ENCODE measurements at places on chromosomes 7 and 10.

- no peak for DNase-seq
Measured at GRCh38 chr7:88322151-88322550, 15.5 kb upstream of the STEAP4 start.

DNA sequence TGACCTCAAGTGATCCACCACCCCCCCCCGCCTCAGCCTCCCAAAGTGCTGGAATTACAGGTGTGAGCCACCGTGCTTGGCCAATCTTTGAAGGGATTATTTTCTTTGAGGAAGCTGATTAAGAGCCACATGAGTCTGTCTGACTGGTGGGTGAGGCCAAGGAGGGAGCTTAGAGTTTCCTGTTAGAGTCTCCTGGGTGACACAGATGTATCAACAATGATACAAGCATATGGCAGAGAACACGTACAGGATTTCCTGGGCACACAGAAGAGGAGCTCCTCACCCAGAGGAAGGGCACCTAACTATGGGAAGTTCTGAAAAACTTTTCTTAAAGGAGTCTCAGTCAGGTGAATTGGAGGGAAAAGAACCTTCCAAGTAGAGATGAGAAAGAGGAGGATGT is 69.4 kb downstream of the GOLGA7B start:
- no peak for DNase-seq

DNA sequence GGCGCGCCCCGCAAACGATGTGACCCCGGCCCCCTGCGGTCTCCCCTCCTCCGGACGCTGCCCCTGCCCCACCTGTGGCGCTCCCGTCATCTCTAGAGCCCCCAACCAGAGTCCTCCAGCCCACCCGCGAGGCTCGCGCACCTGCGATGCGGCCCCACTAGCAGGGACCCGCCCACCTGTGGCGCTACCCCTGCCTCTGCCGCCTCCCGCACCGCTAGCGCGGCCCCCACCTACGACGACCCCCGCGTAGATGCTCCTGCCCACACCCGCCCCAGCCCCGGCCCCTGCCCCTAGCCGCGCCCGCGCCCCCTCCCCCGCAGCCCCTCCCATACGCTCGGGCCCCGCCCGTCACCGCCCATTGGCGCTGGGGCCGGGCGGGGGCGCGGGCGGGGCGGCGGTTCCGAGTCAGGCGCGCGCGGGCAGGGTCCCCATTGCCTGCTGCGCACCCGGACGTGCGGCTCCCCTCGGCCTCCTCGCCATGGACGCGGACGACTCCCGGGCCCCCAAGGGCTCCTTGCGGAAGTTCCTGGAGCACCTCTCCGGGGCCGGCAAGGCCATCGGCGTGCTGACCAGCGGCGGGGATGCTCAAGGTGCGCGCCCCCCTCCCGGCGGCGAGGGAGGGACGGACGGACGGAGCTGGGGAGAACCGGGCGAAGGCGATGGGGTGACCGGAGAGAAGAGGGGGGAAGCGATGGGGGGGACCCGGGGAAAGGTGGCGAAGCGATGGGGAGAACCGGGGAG is at the start of gene PFKP:
TSS of gene PFKP (plus strand) at position 431 of the 741 bp plus-strand sequence. CDS start at position 479, 48 bp downstream.
- no peak for DNase-seq

DNA sequence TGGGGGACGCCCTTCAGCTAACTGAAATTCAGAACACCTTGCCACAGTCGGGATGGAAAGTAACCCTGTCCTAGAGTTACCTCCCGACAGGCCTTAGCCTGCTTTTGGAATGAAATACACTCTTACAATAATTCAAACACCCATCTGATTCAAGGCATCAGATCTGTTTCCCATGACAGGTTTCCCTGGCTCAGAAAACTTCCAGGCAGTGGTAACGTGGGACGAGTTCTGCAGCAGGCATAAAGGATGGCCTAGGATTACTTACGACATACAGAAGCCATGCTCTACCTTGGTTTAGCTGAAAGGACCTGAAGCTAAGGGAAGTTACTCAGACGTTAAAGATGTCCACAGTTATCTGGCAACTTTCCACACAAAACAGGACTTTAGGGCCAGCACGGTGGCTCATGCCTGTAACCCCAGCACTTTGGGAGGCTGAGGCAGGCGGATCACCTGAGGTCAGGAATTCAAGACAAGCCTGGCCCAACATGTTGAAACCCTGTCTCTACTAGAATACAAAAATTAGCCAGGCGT is 5.0 kb downstream of the PAXIP1 start:
- no peak for DNase-seq

- DNase-seq, result no peak
Measured at GRCh38 chr10:133309720-133310398, 1.1 kb downstream of the ZNF511 start.

DNA sequence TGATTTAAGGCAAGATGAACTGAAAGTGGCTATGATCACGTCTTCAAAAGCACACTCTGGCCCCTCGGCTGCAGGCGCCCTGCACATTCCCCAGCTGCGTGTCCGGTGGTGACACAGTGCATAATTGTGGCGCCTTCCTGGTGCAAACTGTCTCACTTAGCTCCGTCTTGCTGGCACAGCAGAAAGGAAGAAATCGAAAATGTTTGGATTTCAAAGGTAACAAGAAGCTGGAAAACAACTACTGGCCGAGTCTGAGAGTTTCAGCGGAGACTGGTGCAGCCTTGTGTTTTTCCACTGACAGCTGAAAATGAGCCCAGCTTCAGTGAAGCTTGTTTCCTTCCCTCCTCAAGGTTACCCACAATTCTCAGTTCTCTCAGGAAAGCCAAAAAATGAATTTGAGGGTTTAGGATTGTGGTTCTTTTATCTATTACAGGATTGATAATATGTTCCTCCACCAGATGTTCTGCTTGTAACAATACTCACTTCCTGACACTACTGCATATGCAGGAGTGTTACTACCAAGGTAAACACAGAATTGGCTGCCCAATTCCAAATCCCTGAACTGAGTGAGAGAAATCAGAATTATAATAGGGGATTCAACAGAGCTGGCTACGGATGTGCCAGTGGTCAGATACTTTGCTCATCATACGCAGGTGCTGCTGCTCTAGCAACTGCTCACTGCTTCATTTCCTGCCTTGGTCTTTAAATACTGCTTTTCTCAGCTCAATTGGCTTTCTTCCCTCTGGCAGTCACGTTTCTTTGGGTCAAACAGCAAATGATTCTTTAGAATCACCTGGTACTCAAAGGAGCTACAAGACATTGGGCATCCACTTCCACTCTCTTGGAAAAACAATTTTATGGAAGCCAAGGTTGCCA is 63.7 kb downstream of the TRUB1 start:
- no peak for DNase-seq

GRCh38 chr10:30096564-30096963 is 37.2 kb upstream of the JCAD start:
- DNase-seq, result no peak

- DNase-seq, result no peak
Measured at GRCh38 chr10:58477122-58477521, 35.5 kb upstream of the BICC1 start.

DNA sequence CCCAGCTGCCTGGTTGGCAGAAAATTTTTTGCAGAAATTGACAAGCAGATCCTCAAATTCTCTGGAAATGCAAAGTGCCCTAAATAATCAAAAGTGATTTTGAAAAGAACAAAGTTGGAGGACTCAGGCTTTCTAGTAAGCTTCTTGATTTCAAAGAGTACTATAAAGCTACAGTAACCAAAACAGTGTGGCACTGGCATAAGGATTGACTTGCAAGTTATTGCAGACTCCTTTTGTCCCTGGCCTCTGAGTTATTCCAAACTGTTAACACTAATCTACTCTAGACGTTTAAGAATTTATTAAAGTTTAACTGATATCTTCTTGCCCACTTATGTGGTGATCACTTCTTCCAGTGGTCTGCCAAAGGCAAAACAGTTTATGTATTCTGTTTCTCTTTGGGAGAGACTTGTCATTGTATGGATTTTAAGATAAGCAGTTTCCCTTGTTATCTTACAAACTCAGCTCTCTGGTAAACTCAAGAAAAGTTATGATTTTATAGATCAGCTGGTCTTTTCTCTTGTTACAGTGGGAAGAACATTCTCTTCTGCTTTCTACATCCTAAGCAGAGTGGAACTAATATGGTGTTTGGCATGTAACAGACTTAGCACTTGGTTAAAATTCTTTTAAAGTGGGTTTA is 41.4 kb downstream of the LOXL4 start:
- DNase-seq, result no peak

DNA sequence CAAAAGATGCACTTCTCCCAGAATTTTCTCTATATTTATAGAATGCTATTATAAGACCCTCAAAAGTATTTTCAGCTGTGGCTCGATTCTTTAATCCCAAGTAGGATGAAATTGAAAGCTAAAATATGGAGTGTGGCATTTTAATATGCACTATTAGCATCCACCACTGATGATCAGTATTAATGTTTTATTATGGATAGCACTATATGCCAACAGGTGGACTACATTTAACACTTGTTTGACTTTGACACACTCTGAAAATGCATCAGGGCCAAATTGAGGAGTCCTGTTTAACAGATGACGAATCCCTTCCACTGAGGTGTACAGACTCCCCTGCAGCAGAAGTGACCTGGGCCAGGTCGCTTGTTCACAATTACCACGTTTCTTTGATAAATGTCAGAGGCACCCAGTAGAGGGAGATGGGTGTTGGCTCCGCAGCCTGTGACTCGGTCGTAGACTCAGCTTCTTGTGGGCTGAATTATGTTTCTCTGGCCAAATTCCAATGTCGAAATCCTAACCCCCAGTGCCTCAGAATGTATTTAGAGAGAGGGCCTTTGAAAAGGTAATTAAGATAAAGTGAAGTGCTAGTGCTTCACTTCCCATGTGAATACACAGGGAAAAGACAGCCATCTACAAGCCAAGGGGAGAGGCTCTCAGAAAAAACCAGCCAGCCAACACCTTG is 48.1 kb downstream of the WIPF3 start:
- DNase-seq, result no peak

- no peak for DNase-seq
Measured at GRCh38 chr10:125985557-125986240, 89.3 kb downstream of the FANK1 start.

GRCh38 chr10:30812018-30812851 is 182.7 kb upstream of the LYZL2 start:
- DNase-seq, result no peak

GRCh38 chr10:45488365-45488764 is 114.3 kb downstream of the ALOX5 start:
- no peak for DNase-seq

GRCh38 chr7:116279217-116279616 is 68.9 kb downstream of the TES start:
- DNase-seq, result no peak

GRCh38 chr10:49242604-49243003 is 54.4 kb upstream of the TMEM273 start:
- no peak for DNase-seq

DNA sequence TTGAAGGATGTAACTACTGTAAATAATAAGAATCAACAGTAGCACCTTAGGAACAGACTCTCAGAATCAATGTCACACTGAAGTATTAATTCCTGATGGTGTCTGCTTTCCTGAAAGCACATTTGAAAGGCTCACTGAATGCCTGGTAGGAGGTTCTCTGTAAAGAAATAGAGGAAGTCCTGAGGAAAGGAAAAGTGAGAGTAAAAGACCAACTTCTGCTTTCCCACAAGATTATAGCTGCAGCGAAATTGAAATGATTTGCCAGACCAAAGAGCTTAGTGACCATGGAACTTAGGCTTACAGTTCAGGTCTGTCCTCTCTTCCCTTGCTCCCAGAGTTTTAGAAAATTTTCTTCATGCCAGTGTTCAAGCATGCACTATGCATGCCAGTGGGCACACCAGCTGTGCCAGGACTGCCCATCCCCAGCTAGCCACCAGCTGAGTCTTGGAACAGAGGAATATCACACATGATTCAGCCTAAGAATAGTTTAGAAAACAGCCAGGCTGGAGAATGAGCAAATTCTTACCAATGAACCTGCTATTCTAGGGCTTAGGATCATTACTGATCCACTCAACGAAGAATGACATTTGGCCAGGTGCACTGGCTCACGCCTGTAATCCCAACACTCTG is 123.2 kb downstream of the HERPUD2 start:
- DNase-seq, result no peak

DNA sequence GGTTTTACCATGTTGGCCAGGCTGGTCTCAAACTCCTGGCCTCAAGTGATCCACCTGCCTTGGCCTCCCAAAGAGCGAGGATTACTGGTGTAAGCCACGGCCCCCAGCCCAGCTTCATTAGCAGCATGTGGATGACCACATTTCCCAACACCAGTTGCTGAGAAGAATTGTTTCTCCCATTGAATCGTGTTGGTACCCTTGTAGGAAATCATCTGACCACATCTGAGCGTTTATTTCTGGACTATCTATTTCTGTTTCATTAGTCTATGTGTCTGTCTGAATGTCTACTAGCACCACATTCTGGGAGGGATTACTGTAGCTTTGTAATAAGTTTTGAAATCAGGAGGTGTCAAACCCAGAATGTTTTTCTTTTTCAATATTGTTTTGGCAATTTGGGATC is 89.6 kb downstream of the LCOR start:
- DNase-seq, result no peak

GRCh38 chr7:36128448-36129047 is 24.5 kb upstream of the EEPD1 start:
- no peak for DNase-seq

- no peak for DNase-seq
Measured at GRCh38 chr7:55969391-55969790, 5.0 kb downstream of the NIPSNAP2 start.

DNA sequence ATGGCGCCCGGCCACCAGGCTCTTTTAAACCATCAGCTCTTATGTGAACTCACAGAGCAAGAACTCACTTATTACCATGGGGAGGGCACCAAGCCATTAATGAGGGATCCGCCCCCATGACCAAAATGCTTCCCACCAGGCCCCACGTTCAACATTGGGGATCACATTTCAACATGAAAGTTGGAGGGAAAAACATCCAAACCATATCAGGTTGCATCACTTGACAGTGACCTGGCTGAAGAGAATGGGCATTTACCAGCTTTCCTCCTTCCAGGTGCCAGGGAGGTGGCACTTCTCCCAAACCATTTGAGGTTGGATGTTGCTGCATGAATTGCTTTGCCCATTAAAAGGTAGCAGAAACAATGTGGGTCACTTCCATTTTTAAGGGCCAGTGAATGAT is 115.6 kb upstream of the TNS3 start:
- DNase-seq, result no peak

- no peak for DNase-seq
Measured at GRCh38 chr10:111479966-111480365, 403.1 kb downstream of the ADRA2A start.

GRCh38 chr7:55211726-55212125 is 153.4 kb upstream of the LANCL2 start:
- no peak for DNase-seq

DNA sequence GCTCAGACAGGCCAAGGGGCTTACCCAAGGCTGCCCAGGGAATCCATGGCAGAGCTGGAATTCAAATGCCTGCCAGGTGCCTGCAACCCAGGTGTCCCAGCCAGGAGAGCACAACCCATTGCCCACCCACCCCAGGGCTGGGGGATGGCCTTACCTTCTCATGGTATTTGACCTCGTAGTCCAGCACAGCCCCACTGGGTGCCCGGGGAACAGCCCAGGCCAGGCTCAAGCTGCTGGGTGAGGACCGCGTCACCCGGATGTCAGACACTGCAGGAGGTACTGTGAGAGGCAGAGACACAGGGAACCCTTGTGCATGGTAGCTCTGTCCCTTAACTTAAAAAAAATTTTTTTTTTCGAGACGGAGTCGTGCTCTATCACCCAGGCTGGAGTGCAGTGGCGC is 9.0 kb downstream of the EPHB4 start:
- DNase-seq, result no peak

GRCh38 chr10:71663311-71663710 is 56.3 kb downstream of the C10orf105 start:
- no peak for DNase-seq

GRCh38 chr7:152076324-152076821 is 50.9 kb downstream of the GALNT11 start:
- no peak for DNase-seq

- DNase-seq, result no peak
Measured at GRCh38 chr10:290026-290725, 154.9 kb downstream of the ZMYND11 start.

GRCh38 chr10:75899816-75900390 is 468.5 kb downstream of the LRMDA start:
- no peak for DNase-seq
